Ascending aorta (tissue), 2 donors: ENCODE measurements at places on chromosomes 16 and 17. TPM values are rescaled to one million over a fixed set of nuclear protein-coding genes. Genes with fewer than 3 reads are reported as not detected.

- DNase-seq, result no peak
Observed at GRCh38 chr17:11780621-11781020, 182.4 kb downstream of the DNAH9 start.

DNA sequence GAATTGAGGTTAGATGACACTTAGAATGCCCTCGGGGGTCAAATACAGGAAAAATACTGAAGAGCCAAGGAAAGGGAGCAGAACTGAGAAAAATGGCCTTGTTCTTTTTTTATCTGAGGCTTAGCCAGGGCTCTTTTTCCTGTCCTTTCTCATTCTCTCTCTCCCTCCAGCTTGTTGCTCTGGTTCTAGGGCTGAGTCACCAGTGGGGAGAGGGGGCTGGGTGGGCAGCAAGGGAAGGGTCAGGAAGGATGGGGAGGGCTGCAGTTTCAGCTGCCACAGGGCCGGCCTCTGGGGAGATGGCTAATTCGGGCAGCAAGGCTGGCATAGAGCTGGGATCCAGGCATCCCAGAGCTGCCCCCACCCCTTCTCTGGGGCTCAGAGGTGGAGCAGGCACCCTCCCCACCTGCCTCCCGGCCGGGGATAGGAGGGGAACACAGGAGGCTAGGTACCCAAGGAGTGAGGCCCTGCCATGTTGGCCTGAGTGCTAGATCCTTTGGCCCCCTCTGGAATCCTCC is 3.9 kb downstream of the ITGA3 start:
- peak; percentile 63 for DNase-seq

KRTAP3-1 gene
- total RNA-seq, result not detected

UMOD gene
- total RNA-seq, result not detected

CPSF4L gene
- total RNA-seq, result not detected

DNA sequence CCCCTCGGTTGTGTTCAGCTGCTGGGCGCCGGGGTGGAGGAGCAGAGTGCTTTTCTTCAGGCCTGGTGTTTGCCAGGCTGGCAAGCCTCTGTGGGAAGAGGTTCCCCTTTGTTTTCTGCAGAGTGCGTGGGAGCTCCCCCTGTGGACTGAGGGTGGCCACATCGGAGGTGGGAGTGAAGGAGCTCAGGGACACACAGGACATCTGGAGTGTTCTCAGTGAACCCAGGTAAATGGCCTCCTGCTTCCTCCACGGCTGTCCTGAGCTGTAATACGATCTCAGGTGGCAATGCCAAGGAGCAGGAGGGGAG is 39.2 kb upstream of the IRF8 start:
- DNase-seq, result no peak

NHLRC4 gene
- total RNA-seq, result not detected

GRCh38 chr17:75241143-75241430 is 20.3 kb downstream of the GGA3 start:
- no peak for DNase-seq

GRCh38 chr17:75590314-75590761 is 2.7 kb downstream of the MYO15B start:
- no peak for DNase-seq

- DNase-seq, result no peak
Observed at GRCh38 chr16:50202926-50203624, 50.0 kb downstream of the TENT4B start.

DNA sequence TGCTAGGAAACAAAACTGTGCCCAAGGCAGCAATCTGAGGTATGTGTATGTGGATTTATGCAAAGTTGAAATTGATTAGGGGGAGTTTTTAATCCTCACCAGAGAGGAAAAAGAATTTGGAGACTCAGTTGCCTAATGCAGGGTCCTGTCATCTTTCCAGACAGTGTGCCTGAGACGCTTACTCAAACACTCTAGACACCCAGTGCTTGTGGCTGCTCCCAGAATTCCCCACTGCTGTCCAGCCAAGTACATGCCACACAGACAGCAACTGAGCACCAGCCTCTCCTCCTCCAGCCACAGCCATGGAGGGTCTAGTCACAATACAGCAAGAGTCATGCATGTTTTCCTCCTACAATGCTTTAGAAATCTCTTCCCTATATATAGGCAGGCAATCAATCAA is 118.1 kb downstream of the HIC1 start:
- DNase-seq, result peak; percentile 79

DNA sequence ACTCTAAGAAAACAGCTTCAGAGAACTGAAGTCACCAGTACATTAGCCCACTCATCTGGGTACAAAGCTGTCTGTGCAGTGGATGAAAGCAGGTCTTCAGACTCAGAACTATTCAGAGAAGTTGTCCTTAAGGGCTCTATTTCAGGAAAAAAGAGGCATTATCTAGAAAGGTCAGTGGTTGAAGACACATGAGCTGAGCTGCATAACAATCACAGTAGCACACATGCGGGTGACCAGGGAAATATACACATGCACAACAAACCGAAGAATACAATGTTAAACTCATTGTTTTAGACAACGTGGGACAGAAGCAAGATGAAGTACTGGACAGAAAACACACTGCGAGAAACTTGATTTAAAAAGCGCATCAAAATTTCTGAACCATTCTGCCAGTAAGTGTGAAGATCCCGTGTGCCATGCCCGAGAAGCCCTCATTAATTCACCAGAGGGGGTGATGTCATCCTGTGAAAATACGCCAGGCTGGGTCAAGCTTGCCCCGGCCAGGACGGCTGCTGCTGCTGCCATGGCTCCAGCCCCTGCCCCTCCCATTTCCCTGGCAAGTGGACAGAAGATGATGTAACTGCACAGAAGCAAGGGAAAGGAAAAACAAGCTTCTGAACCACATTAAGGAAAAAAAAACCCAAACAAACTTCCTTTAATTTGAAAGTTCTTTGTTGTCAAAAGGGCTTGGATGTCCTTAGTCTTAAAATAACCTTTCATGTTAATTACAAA is 10.1 kb downstream of the DYNC1LI2 start:
- DNase-seq, result peak; percentile 96

FBXW10 gene
- not detected for total RNA-seq

DNA sequence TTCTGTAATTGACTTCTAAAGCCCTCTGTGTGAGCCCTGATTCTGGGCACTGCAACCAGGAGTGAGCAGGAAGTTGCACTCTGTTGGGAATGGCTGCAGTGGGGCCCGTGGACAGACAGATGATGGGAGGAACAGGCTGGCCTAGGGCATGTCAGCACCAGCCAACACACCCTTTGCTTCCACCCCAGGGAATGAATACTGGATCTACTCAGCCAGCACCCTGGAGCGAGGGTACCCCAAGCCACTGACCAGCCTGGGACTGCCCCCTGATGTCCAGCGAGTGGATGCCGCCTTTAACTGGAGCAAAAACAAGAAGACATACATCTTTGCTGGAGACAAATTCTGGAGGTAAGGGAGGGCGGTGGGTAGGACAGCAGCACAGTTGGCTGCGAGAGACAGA is 10.8 kb upstream of the LPCAT2 start:
- no peak for DNase-seq

DNA sequence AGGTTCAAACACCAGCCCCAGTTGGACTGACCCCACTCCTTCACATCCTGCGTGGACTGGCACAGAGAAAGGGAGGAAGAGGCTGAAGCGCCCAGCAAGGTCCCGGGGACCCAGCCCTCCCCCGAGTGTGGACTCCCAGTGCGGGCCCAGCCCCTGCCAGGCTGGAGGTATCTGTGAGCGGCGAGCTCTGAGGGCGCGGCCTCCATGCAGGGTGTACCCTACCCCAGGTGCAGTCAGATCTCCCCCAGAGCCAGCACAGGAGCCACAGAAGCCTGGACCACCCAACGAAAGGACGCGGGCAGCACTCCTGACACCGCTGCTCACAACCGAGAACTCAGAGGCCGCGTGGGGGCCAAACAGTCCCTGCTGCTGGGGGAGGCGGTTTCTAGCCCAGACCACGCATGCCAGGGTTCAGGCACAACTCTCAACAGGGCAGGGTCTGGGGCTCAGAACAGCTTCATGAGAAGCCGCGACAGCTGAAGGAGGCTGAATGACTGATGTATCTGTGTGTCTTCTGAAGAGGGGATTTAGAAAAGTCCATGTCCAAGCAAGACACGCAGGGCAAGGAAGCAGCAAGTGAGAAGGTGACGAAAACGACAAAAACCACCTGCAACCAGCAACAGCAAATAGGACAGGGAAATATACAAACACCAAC is 8.5 kb downstream of the SLC38A10 start:
- no peak for DNase-seq

DNA sequence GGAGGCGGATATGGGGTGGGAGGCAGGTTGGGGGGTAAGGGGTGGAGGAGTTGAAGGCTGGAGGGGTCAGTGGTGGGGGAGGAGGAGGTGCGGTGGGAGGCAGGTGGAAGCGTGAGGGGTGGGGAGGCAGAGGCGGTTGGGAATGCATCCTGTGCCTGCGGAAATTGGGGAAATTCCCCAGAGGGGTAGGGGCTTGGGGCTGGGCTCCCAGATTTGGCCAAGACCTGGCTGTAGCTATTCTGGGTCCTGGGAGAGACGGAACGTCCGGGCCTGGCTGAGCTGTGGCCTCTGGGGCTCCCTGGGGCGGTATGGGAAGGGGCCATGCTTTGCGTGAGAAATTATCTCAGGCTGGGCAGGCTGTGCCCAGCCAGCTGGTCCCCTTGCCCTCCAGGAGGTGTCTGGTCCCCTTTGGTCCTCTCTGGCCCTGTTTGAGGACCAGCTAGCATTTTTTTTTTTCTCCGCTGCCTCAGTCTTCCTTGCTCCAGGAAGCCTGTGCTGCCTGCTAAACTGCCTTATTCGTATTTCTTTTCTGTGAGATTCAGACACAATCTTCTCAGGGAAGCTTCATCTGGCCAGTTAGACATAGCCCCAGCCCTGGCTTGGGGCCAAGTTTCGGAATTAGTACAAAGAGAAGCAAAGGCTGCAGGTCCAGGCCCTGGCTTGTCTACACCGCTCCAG is 7.3 kb upstream of the TRPV2 start:
- DNase-seq, result no peak

- no peak for DNase-seq
Observed at GRCh38 chr17:75832652-75833400, 11.4 kb downstream of the UNC13D start.

TSNAXIP1 gene
- total RNA-seq, result 5.4 TPM

TERB1 gene
- total RNA-seq, result not detected

REXO5 gene
- 2.1 TPM for total RNA-seq
